GM12892 (cell line): ENCODE measurements at places on chromosomes 12 and 14.

DNA sequence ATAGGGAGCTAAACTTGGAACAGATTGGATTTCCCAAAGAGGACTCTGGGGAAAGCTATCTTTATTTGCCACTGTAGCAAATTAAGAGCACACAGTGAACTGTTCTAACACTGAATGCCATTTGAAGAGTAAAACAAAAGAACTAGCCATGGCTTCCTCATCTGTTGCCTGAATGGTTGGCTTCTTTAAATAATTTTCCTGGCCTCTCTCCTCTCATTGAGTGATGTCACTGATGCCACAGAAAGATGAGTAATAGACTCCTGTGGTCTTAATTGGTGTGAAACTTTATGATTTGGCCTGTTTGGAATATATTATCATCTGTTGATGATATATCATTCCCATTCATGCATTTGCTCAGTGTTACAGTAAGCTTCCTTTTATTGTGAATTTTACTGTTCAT, 42.5 kb downstream of the WDR20 start:
- no peak for DNase-seq

DNA sequence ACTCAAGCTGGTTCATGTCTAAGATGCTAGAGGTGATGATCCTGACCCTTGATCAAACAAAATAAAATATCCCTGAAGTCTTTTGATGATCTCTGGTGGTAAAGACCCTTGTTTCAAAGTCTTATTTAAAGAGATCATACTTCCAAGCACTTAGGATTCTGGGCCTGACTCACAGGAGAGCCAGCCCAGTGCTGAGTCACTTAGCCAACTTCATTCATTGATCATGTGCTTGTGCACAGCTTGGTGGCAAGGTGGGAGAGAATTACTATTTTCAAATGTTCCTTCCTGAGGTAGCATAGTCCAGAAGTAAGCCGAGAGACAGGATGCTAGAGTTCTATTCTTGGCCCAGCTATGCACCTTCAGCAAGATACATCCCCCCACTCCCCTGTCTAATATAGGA, 40.6 kb downstream of the SCN8A start:
- DNase-seq: no peak

- no peak for DNase-seq
Measured at GRCh38 chr12:51827925-51828818, 20.3 kb downstream of the FIGNL2 start.

- DNase-seq: no peak
Measured at GRCh38 chr14:57171363-57171762, 97.3 kb downstream of the EXOC5 start.

DNA sequence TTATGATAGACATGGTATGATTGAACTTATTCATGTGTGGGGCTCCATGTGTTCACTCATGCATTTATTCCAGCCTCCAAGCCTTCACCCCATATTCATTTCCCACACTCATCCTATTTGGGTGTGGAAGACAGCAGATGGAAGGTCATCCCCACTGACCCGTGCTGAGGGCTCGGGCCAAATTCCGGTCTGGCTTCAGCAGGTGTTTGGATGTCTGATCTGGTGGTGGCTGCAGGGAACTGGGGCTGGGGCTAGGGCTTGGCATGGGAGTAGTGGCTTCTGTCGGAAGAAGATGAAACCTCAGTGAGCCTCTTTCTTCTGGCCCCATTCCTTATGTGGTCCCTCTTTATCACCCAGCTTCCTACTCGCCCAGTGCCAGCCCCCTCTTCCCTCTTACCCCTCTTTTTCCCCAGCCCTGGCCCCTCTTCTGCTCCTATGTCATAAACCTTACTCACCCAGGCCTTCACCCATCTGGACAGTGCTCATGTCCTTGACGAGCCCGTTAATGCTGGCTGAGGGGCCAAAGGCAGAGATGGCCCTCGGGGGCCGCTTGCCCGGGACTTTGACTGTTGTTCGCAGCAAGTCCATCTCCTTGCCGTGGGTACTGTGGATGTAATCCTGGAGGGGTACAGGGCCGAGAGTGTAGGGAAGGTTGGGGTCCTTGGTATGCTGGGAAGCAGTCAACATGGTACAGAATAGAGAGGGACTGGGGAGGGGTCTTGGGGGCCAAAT, 8.0 kb downstream of the AGAP2 start:
- DNase-seq: no peak

GRCh38 chr12:132061197-132061596, 82.9 kb downstream of the DDX51 start:
- DNase-seq: no peak

DNA sequence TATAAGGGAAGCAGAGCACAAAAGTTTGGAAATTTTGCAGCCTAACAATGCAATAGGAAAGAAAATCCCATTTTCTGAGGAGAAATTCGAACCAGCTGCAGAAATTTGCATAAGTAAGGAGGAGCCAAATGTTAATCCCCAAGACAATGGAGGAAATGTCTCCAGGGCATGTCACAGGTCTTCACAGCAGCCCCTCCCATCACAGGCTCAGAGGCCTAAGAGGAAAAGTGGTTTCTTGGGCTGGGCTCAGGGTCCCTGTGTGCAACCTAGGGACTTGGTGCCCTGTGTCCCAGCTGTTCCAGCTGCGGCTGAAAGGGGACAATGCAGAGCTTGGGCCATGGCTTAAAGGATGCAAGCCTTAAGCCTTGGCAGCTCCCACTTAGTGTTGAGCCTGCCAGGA, 190.0 kb downstream of the MDGA2 start:
- no peak for DNase-seq

DNA sequence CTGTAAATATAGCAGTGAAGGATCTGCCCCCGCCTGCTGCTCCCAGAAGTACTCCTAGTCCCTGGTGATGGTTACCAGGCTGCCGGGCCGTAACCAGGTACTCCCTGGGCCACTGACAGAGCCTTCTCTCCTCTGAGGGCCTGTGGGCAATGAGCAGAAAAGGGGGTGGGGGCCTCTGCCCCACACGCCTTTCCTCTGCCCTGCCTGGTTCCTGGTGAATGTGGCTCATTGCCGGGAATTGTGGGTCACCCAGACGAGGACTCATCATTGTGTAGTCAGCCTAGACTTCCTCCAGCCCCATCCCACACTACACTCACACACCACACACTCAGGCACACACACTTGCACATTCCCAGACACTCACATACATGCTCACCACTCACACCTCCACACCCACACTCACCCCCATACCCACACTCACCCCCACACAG, 35.7 kb upstream of the ACTN1 start:
- DNase-seq: no peak

- DNase-seq: no peak
Measured at GRCh38 chr12:104896146-104896545, 61.9 kb downstream of the SLC41A2 start.

GRCh38 chr14:66709291-66709690, 201.3 kb downstream of the GPHN start:
- DNase-seq: no peak

GRCh38 chr12:117098024-117098360, 1.2 kb downstream of the TESC start:
- no peak for DNase-seq

DNA sequence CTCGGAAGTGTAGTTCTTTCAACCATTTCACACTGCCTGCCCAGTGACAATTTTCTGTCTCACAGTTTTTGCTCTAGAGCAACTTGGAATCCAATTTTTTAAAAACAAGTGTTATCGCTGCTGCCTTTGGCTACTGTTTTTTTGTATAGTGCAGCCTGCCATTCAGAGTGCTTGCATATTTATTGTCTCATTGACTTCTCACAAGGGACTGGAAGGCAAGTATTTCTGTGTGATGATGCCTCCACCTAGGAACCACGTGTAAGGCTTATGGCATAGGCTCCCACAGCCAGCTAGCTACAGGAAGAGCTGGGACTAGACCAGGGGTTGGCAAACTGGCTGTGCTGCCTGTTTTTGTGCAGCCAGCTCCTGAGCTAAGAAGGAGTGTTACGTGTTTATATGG, 903 bp downstream of the PARPBP start:
- no peak for DNase-seq

DNA sequence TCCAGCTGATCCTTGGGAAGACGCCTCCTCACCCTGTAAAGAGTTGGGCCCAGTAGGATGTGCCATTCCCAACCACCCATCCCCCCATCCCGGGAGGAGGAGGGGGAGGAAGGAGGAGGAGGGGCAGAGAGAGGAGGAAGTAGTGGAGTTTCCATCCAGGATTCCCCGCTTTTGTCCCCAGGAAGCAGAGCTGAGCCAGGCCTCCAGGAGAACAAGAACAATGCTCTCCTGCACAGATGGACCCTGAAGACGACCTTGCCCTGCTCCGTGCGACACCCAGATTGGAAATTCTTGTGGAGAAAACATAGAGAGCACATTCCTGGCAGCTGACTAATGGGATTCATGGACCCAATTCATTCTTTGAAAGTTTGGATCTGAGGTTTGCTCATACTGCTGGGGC, 132.3 kb upstream of the CRY1 start:
- no peak for DNase-seq

DNA sequence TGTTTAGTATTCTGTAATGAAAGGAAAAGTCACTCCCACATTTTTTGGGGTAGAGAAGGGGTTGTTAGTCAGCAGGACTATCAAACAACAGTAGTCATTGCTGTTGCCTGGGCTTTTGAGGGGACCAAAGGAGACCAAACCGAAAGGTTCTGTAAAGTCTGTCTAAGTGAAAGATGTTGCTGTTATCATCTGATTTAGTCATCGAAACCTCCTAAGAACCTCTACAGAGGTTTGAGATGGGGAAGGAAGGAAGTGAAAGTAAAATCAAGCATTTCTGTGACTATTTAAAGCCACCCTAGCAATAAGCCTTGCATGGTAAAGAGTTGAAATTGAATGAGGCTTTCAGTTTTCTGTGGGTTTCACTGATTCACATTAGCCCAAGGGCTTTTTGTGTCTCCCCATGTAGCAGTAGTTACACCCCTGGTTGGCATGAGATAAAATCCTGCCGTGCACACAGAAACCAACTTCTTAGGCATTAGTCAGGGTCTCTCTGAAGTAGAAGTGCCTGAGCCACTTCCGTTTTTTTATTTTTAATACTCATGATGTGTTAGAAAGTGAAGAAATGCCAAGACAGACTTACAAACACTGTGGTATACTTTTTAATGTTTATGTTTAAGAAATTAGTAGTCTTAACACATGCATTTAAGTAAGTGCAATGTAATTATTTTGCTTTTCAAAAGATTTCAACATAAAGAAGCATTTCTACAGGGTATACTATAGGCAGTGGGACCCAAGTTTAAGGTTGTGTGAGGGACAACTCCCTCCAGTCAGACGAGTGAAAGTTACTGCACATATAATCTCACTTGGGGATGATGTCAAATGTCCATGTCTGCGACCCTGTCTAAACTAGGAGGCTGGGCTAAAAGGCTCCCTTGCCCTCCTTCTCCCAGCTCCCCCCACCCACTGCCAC, 50.4 kb downstream of the DYRK2 start:
- peak; percentile 8 for DNase-seq
